ENCODE measurements at places on chromosomes 13 and 19. TPM values are rescaled to one million over a fixed set of nuclear protein-coding genes. Genes with fewer than 3 reads are reported as not detected.
A peak's percentile ranks its signal among the peaks of the same experiment; 100 is the strongest.

DNA sequence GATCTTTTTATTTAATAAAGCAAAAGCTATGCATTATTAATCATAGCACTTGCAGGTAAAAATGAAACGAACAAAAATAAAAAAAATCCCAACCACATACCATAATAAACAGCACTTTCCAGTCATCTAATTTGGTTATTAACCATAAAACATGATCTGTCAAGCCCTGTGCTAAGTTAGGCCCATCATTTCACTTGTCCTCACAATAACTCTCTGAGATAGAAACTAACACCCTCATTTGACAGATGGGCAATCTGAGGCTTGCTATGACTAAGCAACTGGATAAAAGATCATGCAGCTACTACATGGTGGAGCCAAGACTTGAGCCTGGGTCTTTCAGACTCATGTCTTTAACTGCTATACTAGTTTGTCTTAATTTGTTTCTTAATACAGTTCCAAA is 21.8 kb downstream of the PROSER1 start:
- no peak for DNase-seq

The UQCRFS1 gene
- 55.5 TPM for total RNA-seq

The CBARP gene
- 23.4 TPM for total RNA-seq

GRCh38 chr13:81917810-81918209 is 1576.9 kb upstream of the SPRY2 start:
- DNase-seq = no peak

- DNase-seq = no peak
Measured at GRCh38 chr13:39196965-39197646, 158.8 kb downstream of the NHLRC3 start.

GRCh38 chr13:109036078-109036780 is 406.8 kb downstream of the MYO16 start:
- DNase-seq = no peak

DNA sequence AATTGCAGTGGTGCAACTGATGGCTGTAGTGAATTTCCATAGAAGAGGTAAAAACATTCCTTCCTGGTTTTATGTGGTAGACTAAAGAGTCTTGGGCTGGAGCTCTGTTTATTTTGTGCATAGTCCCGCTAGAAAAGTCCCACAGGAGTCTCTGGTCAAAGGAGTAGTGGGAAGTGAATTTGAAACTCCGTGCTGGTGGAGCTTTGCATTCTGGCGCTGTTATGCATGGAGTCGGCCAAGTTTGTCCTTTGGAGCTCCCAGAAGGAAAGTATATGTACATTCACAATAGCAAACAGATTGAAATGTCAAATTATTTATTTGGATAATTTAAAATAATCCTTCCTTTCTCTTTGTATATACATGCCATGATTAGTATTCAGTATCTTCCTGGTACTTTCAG is 296.5 kb downstream of the LMO7 start:
- DNase-seq = no peak

GRCh38 chr19:57057036-57057686 is 62.6 kb upstream of the USP29 start:
- DNase-seq = no peak

- no peak for DNase-seq
Measured at GRCh38 chr19:55526216-55527196, 10.4 kb downstream of the SBK2 start.

DNA sequence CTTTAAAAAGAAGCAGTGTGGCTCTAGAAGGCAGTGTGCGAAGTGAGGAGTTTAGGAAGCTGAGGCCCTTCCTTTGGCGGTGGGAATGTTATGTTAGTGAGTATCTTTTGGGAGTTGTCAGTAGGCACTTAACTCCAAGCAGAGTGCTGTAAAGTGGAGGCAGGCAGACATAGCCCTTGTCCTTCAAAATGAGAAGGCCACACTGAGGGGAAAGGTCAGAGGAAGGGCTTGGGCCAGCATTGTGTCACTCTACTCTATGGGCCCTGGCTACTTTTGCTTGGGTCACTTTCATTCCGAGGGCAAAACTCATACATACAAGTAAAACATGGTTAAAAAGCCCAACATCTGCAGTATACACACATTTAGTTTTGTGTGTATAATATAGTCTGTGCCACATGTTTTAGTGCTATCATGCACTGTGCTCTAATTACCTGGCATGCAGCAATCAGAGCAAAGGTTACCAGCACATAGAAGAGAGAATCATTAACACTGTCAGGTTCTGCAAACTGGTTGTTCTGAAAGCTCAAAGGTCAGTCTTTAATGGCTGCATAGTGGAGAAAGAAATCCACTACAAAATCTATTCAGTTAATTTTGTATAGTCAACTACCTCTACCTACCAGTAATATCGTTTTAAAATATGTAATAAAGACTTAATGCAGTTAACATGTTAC is 64.4 kb downstream of the WASF3 start:
- DNase-seq = no peak

- DNase-seq = peak; percentile 62
Measured at GRCh38 chr19:1116726-1117581, 13.2 kb downstream of the GPX4 start.

The ZNF285 gene
- 2.6 TPM for total RNA-seq

DNA sequence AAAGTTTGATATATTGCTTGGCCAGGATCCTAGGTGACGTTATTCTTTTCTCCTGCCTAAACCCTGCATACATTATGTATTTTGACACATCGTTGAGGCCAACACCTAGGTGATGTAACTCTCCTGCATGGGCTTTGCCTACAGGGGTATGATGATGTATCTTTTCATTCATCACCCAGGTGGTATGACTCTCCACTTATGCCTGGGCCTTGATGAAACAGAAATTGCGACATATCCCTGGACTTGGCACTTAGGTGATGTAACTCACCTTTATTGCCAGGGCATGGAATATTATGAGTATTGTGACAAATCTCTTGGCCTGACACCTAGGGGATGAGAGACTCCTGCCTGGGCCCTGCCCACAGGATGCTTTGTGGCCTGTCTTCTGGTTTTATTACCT is 18.5 kb upstream of the ZNF681 start:
- no peak for DNase-seq

The KCTD12 gene
- total RNA-seq = 8.0 TPM

GRCh38 chr19:49904136-49904535 is 7.4 kb upstream of the IL4I1 start:
- no peak for DNase-seq

DNA sequence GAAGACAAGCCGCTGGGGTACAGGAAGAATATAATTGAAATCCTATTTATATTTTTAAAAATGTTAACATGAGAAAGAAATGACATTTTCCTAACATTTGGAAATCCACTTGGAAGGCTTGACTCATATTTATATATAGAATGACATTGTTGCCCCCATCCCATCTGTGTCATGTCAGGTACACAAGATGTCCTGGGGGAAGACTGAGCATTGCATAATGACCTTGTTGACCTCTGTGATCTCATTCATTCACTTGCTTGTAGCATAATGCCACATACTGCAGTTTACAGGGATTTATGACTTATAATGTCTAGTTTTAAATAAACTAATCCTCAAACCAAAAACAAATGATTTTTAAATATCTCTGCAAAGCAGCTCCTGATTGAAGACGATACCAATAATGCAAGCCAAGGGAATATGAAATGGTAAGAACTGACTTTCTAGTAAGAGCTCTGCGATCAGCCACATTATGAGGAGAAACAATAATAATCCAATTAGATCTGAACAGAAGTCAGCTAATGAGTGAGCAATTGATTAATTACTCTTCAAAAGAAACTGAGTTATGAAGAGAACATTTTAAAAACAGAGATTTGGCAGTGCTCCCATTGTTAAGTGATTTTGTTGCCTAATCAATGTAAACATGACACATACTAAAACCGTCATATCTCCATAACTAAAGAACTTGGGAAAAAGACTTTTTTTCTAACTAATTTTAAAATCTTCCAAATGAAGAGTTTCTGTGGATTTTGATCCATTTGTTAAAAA is 21.2 kb upstream of the VWA8 start:
- no peak for DNase-seq

The PRRG2 gene
- 5.9 TPM for total RNA-seq

DNA sequence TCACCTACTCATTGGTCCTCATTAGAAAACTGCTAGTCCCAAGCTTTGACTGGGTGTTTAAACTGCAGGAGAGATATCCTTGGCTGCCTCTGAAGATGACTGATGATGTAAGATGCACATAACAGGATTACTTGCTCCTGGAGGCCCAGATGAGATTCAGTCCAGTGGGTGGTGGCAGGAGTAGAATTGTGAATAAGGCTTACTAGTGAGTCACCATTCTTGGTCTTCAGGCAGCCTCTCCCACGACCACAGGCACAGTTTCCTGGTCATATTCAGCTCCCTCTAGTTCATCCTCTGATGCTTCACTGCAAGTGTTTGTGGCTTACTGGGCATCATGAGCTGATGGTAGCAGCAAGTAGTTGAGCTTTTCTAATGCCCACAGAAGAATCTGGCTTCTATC is 12.1 kb downstream of the SERTM1 start:
- DNase-seq = no peak

DNA sequence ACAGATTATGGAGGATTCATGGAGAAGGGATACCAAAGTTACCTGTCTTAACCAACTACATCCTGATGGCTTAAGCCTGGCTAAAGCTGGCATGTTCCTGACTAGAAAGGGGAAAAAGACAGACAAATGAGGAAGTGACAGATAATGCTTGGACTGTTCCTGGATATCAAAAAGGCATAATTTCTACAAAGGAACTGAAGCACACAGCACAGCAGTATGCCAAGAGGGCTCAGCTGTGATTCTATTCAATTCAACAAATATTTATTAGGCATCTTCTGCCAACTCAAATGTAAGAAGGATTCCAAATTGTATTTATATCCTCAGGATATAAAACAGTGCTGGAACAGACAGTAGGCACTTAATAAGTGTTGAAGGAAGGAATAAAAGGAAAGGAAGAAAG is 59.5 kb downstream of the KLF12 start:
- no peak for DNase-seq

DNA sequence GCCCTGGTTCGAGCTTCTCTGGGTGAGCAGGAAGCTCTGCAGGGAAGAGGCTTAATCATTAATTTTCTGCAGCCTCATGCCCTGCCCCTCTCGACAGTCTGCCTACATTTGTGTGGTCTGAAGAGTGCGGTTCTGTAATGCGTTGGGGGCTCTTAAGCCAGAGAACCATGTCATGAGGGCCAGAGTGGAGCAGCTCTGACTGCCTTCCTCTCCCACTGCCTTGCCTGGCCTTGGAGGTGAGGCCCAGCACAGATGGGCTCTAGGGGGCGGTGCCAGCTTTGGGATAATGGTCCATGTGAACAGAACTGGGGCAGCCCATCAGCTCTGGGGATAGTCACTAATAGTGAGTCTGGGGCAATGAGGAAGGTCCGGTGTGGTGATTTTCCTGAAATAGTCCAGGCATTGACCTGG is 5.7 kb downstream of the FGF9 start:
- peak; percentile 77 for DNase-seq

The CHST8 gene
- 23.8 TPM for total RNA-seq

DNA sequence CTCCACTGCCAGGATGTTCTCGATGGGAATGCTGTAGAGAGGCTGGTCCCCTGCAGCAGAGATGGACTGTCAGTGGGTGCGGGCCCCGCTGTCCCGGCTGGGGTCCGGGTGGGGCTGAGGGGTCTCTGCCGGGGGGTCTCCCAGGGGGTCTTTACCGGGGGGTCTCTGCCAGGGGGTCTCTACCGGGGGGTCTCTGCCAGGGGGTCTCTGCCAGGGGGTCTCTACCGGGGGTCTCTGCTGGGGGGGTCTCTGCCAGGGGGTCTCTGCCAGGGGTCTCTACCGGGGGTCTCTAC is 25.7 kb upstream of the C13orf46 start:
- no peak for DNase-seq

The INSL3 gene
- total RNA-seq = 0.79 TPM

DNA sequence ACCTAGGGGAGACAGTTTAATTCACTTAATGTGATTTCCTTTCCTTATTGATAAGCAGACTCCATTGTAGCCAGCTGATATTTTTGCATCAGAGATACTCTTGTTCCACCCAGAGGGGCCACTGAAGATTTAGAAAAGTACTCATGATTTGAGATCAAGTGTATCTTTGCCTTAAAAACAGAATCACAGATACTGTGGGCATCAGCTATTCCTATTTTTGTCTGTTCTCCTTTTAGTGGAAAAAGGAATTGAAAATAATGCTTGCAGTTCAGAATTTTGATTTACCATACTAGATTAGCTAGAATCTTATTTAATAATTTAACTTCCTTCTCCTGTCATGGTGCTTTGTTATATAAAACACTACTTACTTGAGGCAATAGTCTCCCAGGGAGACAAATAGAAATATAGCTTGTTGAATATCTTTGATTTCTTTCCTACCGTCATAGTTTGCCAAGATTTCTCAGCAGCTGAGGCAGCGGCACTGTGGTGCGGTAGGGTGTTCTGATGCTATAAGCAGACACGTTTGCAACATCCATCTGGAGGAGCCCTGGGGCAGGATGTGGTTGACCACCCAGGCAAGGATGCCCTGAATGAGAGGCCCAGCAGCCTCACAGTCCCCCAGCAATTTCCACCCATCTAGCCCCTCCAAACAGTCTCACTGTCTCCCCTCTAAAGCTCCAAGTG is 47.0 kb upstream of the RAP2A start:
- DNase-seq = no peak

DNA sequence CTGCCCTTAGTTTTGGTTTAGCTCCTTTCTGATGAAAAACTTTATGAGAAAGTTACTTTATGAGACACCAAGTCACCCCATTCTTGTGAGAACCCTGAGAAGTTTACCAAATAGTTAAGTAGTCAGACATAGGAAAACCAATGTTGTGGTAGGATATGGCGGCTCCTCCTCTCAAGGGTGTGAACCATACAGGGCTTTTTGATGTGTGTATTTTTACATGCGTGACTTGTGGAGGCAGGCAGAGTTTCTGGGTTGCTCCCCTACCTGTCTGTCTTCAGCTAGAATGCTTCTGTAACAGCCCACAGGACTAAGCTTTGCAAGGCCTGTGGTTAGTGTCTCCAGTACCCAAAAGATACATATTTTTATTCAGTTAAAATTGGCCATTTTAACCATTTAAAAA is 18.3 kb downstream of the UBAC2 start:
- DNase-seq = no peak

The MYADM gene
- 79.7 TPM for total RNA-seq

DNA sequence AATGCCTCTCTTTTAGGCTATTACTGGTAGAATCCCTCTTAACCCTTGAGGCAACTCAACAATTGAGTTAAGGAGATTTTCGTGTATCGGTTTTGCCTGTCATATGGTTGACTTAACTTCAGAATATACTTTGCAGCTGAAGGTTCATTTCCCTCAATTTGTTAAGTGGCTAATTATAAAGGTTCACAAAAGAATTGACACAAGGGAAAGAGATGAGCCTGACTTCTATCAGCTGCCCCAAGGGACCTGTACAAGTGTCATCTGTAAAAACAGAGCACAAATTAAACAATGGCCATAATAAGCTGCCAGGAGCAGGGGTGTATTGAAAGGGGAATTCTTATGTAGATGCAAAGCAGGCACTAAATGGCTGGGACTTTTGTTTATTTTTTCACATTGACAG is 334.8 kb upstream of the OBI1 start:
- no peak for DNase-seq

GRCh38 chr13:23861310-23861709 is 27.9 kb downstream of the MIPEP start:
- DNase-seq = no peak

The CEACAM8 gene
- total RNA-seq = not detected

DNA sequence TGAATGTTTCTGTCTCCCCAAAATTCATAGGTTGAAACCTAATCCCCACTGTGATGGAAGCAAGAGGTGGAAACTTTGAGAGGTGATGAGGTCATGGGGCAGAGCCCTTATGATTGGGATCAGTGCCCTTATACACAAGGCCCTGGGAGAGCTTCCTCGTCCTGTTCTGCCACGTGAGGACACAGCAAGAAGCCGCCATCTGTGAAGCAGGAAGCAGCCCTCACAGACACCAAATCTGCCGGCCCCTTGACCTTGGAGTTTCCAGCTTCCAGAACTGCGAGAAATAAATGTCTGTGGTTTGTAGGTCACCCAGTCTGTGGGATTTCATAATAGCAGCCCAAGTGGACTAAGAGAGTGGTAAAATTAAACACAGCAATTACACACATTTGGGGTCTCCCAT is 737.4 kb downstream of the UQCRFS1 start:
- DNase-seq = no peak

All from WTC11 (cell line).